NCI-H146 (cell line): ENCODE measurements at places on chromosomes 2 and 18.
A peak's percentile ranks its signal among the peaks of the same experiment; 100 is the strongest.

- DNase-seq: no peak
These were observed 219.7 kb downstream of the THSD7B start for GRCh38 chr2:136985044-136985443.

DNA sequence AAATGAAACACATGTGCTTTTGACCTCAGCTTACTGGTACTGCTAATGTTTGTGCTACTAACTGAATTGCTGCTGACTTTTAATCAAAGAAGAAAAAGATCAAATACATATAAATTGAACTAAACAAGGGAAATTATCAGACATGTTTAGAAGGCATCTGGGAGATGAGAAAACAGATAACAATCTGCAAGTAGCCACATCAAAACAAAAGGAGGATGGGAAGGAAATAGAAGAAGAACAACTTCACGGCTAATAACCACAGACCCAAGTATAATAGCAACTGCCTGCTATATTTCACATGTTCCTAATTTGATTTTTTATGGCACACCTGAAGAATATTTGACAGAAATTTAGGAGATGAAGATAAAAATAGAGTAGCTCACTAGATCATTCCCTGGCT is 542.6 kb upstream of the SYT4 start:
- no peak for DNase-seq

GRCh38 chr2:191593622-191594385 is 84.1 kb upstream of the NABP1 start:
- no peak for DNase-seq

GRCh38 chr2:179856205-179856604 is 5.2 kb downstream of the ZNF385B start:
- no peak for DNase-seq

- DNase-seq: peak; percentile 14
These were observed 17.9 kb downstream of the LCT start for GRCh38 chr2:135818937-135819610.

- DNase-seq: peak; percentile 87
These were observed 4.6 kb downstream of the LOXL3 start for GRCh38 chr2:74548900-74549826.
